ENCODE measurements at places on chromosomes 7 and 10.

GRCh38 chr7:148662646-148663045, 36.1 kb upstream of the CUL1 start:
- DNase-seq = no peak

DNA sequence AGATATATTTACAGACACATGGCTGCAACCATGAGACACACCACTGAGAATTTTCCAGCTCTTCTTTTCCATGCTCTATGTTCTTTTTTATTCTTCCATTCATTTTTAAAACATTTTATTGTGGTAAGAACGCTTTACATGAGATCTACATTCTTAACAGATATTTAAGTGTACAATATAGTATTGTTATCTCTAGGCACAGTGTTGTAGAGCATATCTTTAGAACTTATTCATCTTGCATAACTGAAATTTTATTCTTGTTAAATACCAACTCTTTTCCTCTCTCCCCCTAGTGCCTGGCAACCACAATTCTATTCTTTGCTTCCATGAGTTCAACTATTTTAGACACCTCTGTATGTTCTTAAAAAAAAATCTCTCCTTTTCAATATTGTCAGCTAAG, 67.1 kb upstream of the HABP2 start:
- no peak for DNase-seq

- DNase-seq = no peak
Observed at GRCh38 chr7:27213433-27214238, 13.7 kb upstream of the HOXA13 start.

GRCh38 chr7:113824117-113824823, 94.5 kb downstream of the PPP1R3A start:
- DNase-seq = no peak

- DNase-seq = no peak
Observed at GRCh38 chr10:8084799-8085198, 30.3 kb downstream of the GATA3 start.

GRCh38 chr10:101839416-101840063, 4.1 kb downstream of the KCNIP2 start:
- DNase-seq = no peak

DNA sequence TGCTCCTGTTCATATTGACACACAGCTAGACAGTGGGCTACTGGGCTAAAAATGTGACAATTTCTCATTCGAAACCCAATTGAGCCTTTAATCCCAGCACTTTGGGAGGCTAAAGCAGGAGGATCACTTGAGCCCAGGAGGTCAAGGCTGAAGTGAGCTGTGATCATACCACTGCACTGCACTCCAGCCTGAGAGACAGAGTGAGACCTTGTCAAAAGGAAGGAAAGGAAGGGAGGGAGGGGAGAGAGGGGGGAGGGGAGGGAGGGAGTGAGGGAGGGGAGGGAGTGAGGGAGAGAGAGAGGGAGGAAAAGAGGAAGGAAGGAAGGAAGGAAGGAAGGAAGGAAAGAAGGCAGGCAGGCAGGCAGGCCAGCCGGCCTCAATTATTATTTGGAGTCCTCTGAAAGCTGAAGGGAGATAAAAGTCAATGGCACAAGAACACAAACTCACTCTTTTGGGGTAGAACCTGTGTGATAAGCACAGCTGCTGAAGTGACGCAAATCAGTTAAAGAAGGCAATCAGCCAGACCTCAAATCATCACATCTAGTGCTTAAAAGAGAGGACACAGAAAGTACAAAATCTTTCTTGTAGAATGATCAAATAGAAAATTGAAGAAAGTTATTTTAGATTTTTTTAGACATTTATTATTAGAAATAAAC, 98.1 kb downstream of the CCDC71L start:
- DNase-seq = no peak

DNA sequence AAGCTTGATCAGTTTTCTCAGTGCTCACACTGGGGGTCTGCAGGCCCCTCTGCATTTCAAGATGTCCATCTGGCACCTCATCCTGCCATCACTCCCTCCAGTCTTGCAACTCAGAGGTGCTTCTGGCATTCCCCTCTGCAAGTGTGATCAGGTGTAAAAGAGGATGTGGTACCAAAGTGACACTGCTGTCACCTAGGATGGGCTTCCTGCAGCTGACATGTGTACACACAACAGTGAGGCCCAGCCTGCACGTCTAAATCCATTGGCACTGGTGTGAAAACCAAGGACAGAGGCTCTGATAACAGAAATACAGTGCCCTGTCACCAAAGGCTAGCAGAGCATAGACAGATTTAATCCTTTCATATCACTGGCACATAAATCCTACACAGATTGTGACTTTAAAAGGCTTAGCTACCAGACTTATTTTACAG, 162.5 kb upstream of the CELF2 start:
- DNase-seq = no peak

GRCh38 chr10:85642421-85643170, 724.0 kb downstream of the GRID1 start:
- DNase-seq = no peak

DNA sequence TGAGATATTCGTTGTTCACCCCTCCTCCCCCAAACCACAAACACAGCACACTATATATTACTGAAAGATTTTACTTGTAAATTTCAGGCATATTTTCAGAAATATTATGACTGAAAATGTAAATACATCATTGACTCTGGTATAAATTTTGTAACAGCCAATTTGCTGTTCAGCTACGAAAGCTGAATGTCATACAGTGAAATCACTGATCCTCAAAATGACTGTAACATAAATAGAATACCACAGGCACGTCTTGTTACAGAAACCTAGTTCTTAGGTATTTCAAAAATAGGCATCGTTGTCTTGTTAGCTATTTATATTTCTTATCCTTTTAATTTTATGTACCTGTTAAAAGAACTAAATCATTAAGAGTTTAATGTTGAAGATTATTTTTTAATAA, 15.1 kb downstream of the TRUB1 start:
- DNase-seq = no peak

GRCh38 chr7:29421010-29421956, 142.4 kb upstream of the PRR15 start:
- DNase-seq = no peak

- DNase-seq = no peak
Observed at GRCh38 chr10:83880252-83880791, 259.0 kb upstream of the GHITM start.

- DNase-seq = no peak
Observed at GRCh38 chr7:137080516-137081203, 212.2 kb downstream of the CHRM2 start.

- no peak for DNase-seq
Observed at GRCh38 chr7:127251465-127252376, 1.0 kb downstream of the GRM8 start.

GRCh38 chr10:603745-604144, 85.7 kb downstream of the DIP2C start:
- no peak for DNase-seq

DNA sequence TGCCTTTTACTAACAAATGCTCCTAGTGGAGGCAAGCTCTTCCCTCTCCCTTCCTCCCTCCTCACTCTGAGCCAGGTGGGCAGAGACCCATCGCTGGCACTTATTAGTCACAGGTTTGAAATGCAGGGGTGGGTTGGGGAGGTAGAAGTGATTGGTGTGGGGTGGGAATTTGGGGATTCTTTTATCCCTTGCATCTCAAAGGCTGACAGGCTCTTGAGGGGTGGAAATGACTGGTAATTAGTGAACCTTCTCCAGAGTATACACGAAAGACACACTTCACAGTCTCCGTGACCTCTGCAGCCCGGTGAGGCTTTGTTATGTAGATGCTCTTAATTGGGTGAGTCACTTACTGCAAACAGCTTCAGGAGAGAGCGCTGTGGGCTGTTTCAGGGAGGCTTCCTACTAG, 13.9 kb upstream of the LRMDA start:
- no peak for DNase-seq

GRCh38 chr7:93015101-93015778, 102.5 kb downstream of the SAMD9 start:
- no peak for DNase-seq

GRCh38 chr10:15349112-15349511, 22.0 kb downstream of the FAM171A1 start:
- DNase-seq = no peak

GRCh38 chr7:101628522-101628921, 574 bp downstream of the MYL10 start:
- no peak for DNase-seq

DNA sequence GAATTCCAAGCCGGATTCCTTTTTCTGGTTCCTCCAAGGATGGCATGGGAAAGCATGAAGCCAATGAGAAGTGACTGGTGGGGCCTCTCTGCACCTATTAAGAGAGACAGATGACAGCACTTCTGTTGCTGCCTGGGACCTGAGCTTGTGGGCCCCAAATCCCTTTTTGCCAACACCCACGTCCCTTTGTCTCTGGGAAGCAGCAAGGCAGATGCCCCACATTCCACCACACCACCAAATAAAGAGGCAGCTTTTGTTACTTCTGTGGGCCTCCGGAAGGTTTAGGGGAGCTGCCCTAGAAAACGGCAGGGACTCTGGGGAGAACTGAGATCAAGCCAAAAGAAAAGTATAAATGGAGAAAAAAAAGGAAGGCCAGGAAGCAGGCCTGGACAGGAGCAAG, 3.4 kb downstream of the CCDC136 start:
- no peak for DNase-seq

DNA sequence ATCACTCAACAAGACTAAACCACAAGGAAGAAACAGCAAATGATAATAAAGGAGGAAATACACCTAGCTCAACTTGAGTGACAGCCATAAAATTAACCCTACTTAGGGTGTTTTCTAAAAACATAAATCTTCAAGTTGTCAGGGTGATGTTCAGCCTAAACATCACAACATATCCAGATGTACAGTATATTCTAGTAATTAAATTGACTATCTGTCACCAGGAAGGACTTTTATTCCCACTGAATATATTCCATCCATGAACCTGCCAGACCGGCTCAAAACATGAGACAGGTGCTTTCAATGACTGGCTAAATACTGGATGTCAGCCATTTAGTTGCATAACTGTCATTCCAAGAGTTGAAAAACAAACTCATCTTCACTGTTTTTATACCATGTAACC, 298.1 kb upstream of the NEBL start:
- no peak for DNase-seq

DNA sequence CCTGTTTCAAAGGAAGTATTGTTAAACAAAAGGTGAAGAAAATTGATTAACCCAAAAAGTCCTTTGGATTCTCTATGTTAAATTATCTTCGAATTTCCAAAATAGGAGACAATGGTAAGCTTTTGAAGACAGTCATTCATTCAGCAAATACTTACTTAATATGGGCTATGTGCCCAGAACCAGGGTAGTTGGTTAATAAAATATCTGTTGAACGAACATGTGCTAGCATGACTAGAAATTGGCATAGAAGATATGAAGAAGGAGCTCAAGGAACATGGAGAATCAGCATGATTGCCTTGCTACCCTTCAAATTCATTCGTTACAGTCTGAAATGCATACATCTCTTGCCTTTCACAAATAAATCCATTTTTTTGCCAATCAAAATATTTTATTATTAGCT, 123.1 kb upstream of the RHEB start:
- DNase-seq = no peak

- DNase-seq = no peak
Observed at GRCh38 chr10:123252779-123253178, 98.6 kb downstream of the BUB3 start.

GRCh38 chr7:129055294-129055816, 444 bp upstream of the TNPO3 start:
- DNase-seq = no peak

DNA sequence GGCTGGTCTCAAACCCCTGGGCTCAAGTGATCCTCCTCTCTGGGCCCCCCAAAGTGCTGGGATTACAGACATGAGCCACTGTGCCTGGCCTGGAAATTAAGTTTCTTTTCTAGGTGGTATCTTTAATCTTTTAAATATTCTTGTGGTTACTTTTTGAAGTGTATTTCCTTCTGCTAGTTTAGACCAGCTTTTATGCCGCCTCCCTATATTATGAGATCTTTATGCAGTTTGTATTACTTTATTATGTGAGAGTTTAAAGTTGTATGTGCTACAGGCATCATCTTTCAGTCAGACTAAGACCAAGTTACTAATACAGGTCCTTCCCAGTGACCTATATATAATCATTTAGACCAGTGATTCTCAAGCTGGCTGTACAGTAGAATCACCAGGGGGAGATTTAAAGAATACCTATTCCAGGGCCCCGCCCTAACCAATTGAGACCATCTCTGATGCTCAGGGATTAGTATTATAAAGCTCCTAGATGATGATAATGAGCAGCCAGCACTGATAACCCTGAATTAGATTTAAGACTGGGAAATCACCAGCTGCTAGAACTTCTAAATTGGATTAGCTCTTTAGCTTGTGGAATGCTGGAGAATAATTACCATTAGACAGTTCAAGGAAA, 11.3 kb downstream of the INPP5F start:
- DNase-seq = no peak

DNA sequence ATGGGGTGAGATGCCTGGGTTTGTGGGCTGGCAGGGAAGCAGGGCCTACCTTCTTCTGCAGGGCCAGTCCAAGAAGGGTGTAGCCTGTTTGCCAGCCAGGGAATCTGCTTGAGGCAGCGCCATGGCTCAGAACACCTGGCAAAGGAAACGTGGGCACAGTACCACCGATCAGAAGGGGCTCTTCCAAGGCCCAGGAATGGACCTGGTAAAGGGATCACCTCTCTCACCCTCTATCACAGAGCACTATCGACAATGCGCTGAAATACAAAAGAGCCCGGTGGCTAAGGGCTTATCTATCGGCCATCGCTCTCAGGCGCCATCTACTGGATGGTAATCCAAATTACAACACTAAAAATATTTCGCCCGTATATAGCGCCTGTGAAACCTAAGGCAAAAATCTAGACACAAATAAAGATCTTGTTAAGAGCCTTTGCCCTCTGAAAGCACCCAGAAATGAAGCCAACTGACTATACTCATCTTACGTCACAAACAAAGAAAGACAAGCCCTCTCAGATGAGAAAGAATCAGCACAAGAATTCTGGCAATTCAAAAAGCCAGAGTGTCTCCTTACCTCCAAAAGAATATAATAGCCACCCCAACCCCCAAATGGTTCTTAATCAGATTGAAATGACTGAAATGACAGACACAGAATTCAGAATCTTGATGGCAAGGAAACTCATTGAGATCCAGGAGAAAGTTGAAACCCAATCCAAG, 217.8 kb upstream of the HPS1 start:
- no peak for DNase-seq

GRCh38 chr7:110483553-110483952, 607.4 kb upstream of the LRRN3 start:
- DNase-seq = no peak

DNA sequence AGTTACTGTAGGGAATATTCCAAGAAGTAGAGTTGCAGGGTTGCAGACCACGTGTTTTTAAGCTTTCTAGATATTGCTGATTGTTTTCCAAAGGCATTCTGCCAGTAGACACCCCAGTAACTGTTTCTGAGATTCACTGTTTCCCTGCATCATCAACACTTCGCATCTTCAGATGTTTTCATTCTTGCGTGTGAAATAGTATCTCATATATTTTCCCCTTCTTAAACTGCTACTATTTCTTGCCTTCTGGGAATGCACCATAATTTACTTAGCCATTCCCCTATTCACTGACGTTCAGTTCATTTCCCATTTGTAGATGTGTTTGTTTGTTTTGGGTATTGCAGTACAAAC, 30.7 kb downstream of the ALOX5 start:
- DNase-seq = no peak

GRCh38 chr10:124117833-124118232, 24.4 kb upstream of the CHST15 start:
- DNase-seq = no peak
